Left lung (tissue), 14 donors: ENCODE measurements at places on chromosomes 5 and 9. TPM values are rescaled to one million over a fixed set of nuclear protein-coding genes. Genes with fewer than 3 reads are reported as not detected.

Gene SPINK13
- 1.2 TPM for polyA plus RNA-seq

Gene GOLGA1
- polyA plus RNA-seq, result 19.1 TPM

Gene IL17B
- polyA plus RNA-seq, result 1.4 TPM

Gene ABLIM3
- polyA plus RNA-seq, result 116 TPM

Gene TTLL11
- polyA plus RNA-seq, result 9.8 TPM

Gene COL15A1
- 2.4 TPM for polyA plus RNA-seq

Gene SAXO1
- 0.30 TPM for polyA plus RNA-seq

Gene LRRC19
- 0.13 TPM for polyA plus RNA-seq

Gene COL23A1
- polyA plus RNA-seq, result 9.5 TPM

Gene EIF4E1B
- polyA plus RNA-seq, result not detected

Gene PFN3
- not detected for polyA plus RNA-seq

Gene DMGDH
- 1.8 TPM for polyA plus RNA-seq

Gene GLRA1
- polyA plus RNA-seq, result not detected

Gene FGF18
- polyA plus RNA-seq, result 12.2 TPM

Gene TPPP
- 7.2 TPM for polyA plus RNA-seq

Gene SLC34A1
- polyA plus RNA-seq, result 0.36 TPM

Gene SLC35A4
- polyA plus RNA-seq, result 76.6 TPM

Gene SMIM33
- polyA plus RNA-seq, result 0.06 TPM

Gene BDP1
- polyA plus RNA-seq, result 38.6 TPM

Gene PPP1R2B
- polyA plus RNA-seq, result 0.14 TPM

Gene WNT8A
- polyA plus RNA-seq, result not detected

Gene JAKMIP2
- 11.0 TPM for polyA plus RNA-seq

Gene TSPAN17
- 32.9 TPM for polyA plus RNA-seq
